ENCODE measurements at places on chromosomes 11 and 22. TPM values are rescaled to one million over a fixed set of nuclear protein-coding genes. Genes with fewer than 3 reads are reported as not detected.

DNA sequence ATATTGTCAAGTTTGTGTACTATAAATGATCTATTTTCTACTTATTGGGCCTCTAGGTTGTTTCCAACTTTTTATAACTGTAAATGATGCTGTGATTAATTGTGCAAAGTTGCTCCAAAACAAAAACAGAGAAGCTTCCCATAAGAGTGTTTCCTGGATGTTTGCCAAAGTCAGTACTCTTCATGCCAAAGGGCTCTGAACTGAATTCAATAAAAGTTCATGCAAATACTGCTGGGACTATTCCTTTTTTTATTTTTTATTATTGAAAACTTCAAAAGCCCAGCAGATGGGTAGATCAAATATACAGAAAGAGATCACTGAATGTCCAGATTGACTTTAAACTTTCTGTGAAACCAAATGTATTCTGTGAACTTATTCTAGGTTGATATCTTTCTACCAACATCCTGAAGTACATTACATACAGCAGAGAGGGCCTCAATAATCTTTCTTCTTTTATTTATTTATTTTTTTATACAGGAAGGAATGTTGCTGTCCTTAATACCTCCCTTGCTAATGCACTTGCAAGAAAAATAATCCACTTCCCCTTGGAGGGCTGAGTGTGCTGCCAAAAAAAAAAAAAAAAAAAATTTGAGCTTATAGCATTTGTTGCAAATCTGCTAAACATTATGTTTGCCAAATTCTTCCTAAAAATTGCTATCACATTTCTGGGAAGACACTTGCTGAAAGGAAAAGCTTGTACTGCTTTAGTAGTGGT, 53.0 kb downstream of the CTSC start:
- H3K4me1 ChIP-seq: peaks cover 27% of the 10 kb centered on the region
- H3K36me3 ChIP-seq: peaks cover 29% of the 10 kb centered on the region
- DNase-seq: no peak
- no peaks in the 10 kb centered on the region for H3K27me3 ChIP-seq
- H3K4me3 ChIP-seq: no peak overlapping the region
- no peak overlapping the region for H3K27ac ChIP-seq

The RBM4 gene
- 163 TPM for total RNA-seq

The DRD2 gene
- total RNA-seq: 0.20 TPM

- no peaks in the 10 kb centered on the region for H3K36me3 ChIP-seq
- H3K4me3 ChIP-seq: no peak overlapping the region
- DNase-seq: no peak
- H3K27me3 ChIP-seq: no peaks in the 10 kb centered on the region
- H3K27ac ChIP-seq: no peak overlapping the region
These were observed 325.4 kb downstream of the BRD1 start for GRCh38 chr22:49502126-49502826.

The NPTXR gene
- 10.4 TPM for total RNA-seq

Measured in WTC11 (cell line).